ENCODE measurements at places on chromosomes 1 and 21. TPM values are rescaled to one million over a fixed set of nuclear protein-coding genes. Genes with fewer than 3 reads are reported as not detected.

Gene CR1L
- total RNA-seq = not detected

Gene APCS
- total RNA-seq = not detected

Gene TMPRSS15
- not detected for total RNA-seq

Gene UBE2U
- not detected for total RNA-seq

Gene SELP
- total RNA-seq = 0.54 TPM

Gene GBP4
- 0.81 TPM for total RNA-seq

Gene LCE2C
- total RNA-seq = not detected

Gene RAB25
- not detected for total RNA-seq

Gene ENAH
- total RNA-seq = 65.0 TPM

Gene ZNF593OS
- total RNA-seq = not detected

Gene BRDT
- not detected for total RNA-seq

Gene XCL2
- not detected for total RNA-seq

Gene TTC24
- not detected for total RNA-seq

Gene CELA2A
- not detected for total RNA-seq

Gene PPM1J
- 0.90 TPM for total RNA-seq

Gene TEDDM1
- total RNA-seq = not detected

Gene CSF3R
- total RNA-seq = not detected

Gene CRP
- total RNA-seq = not detected

Gene C4BPA
- under 0.01 TPM for total RNA-seq

Gene NBPF4
- not detected for total RNA-seq

Gene ETNK2
- 6.7 TPM for total RNA-seq

Gene DMRTA2
- total RNA-seq = not detected

Gene DIO1
- not detected for total RNA-seq

Gene TNN
- total RNA-seq = not detected

Gene SPRR2F
- total RNA-seq = not detected
